Calu3 (cell line): ENCODE measurements at places on chromosomes 2 and 18. TPM values are rescaled to one million over a fixed set of nuclear protein-coding genes. Genes with fewer than 3 reads are reported as not detected.

GRCh38 chr2:240457223-240458043 is 22.0 kb downstream of the GPC1 start:
- no peak for DNase-seq

DNA sequence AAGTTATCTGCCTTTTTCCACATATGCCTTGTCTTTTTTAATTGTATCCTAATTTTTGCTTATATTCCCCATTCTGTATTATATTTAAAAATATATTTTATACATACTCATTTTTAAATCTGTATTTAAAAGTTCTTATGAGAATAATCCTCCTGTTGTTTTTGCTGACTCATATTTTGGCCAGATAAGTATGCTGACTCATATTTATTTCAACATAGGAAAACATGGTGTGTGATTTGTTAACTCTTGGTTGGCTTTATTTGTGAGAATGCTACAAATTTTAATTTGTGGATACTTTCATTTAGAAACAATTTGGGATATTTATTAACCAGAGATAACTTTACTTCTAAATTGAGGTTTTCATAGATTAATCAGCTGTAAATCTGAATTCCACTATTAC is 587.7 kb downstream of the CPS1 start:
- no peak for DNase-seq

DNA sequence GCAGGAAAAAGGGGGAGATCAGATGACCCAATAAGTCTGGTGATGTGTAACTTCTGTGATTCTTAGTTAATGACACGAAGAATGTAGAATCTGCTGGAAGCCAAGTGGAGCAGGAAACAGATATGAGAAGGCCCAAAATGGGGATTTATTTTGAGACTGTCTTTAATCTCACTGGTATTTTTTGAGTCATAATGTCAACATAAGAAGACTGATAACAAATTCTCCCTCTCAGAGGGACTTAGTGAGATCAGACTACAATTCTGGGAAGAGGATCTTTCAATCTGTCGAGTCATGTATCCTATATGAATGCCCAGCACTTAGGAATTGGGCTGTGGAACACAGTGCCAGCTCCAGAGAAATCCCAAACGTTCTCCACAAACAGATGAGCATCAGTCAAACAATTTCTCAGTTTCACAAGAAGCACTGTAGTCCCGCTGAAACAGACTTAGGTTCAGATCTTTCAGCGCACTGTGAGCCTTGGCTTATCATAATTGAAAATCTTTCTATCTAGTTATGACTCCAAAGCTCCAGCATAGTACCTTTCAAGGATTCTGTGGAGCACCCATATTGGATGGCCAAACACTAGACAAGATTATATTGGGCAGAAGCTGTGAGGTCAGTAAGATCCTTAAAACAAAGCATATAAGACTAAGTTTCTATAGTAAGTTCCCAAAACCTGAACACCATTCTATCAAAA is 738.2 kb downstream of the LRP1B start:
- no peak for DNase-seq

DNA sequence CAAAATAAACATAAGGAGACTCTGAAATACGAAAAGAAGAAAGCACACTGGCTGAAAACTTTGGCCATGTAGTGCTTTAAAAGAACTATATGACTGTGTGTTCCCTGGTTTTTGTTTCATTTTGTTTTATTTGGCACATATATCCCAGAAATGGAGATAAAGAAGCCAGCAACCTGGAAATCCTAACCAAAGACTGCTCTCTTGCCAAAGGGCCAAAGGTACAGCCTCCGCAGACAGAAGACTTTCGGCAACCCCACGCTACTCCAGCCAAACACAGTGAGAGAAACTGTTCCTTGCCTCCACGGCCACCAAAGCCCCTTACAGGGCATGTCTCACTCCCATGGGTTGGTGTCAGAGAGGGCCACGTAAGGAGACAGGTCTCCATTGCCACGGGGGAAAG is 381.2 kb upstream of the NETO1 start:
- no peak for DNase-seq

- no peak for DNase-seq
Measured at GRCh38 chr2:240255165-240255491, 114.7 kb upstream of the OTOS start.

- DNase-seq = no peak
Measured at GRCh38 chr2:162254236-162254871, 11.1 kb upstream of the FAP start.

GRCh38 chr2:160299540-160299939 is 99.5 kb upstream of the ITGB6 start:
- DNase-seq = no peak

DNA sequence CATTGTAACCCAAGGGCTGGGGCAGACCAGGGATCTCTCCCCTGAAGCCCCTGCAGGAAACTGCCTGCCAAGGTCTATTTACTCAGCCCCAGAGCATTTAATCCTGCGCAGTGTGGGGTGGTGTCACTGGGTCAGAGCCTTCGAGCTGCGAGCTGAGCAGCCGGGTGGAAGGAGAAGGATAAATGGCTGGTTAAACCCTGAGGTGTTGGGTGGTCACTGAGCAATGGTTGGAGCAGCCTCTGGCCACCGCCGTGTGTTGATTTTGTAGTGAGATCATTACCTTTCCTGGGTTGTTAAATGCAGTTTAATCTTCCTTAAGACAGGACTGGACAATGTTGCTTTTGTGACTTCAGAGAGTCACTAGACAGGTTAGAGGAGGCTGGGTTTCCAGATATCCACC is 98.1 kb downstream of the SETBP1 start:
- DNase-seq = no peak

GRCh38 chr2:423479-423878 is 135.6 kb upstream of the ALKAL2 start:
- DNase-seq = no peak

GRCh38 chr2:85145116-85145820 is 12.1 kb downstream of the TCF7L1 start:
- no peak for DNase-seq

GRCh38 chr2:98771264-98771663 is 40.3 kb upstream of the MGAT4A start:
- DNase-seq = no peak

- DNase-seq = peak; percentile 61
Measured at GRCh38 chr2:231000211-231000904, 4.4 kb downstream of the SPATA3 start.

GRCh38 chr2:62221141-62221540 is 25.2 kb downstream of the B3GNT2 start:
- no peak for DNase-seq

GRCh38 chr2:11466307-11467128 is 557 bp upstream of the E2F6 start:
- DNase-seq = peak; percentile 4

DNA sequence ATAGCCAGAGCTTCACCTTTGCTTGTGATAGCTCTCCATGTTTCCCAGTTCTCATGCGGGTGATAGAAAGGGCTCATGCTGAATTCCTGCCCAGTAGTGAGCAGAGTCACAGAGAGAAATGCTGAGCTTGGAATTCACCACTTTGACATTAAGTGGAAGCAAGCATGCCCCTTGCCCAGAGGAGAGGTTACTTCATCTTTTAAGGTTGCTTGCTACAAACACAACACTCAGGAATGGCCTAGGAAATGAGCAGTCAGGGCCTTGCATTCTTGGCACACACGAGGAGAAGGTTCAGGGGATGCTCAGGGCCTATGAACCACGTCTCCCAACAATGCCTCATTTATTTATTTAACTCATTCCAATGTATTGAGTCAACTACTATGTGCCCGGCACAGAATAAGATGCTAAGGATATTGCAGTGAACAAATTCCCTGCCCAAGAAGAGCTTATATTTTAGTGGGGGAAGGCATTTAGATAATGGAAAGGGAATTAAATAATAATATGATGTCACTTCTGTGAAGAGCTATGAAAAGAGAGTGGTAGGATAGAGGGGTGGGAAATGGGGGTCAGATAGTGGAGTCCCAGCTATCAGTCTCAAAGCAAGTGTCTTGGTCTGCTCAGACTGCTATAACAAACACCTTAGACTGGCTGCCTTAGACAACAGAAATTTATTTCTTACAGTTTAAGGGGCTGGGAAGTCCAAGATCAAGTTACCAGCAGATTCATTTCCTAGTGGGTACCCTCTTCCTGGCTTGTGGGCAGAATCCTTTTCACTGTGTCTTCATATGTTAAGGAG is 42.1 kb downstream of the DDX18 start:
- DNase-seq = peak; percentile 21

GRCh38 chr2:22998359-22998758 is 386.6 kb upstream of the KLHL29 start:
- DNase-seq = no peak

DNA sequence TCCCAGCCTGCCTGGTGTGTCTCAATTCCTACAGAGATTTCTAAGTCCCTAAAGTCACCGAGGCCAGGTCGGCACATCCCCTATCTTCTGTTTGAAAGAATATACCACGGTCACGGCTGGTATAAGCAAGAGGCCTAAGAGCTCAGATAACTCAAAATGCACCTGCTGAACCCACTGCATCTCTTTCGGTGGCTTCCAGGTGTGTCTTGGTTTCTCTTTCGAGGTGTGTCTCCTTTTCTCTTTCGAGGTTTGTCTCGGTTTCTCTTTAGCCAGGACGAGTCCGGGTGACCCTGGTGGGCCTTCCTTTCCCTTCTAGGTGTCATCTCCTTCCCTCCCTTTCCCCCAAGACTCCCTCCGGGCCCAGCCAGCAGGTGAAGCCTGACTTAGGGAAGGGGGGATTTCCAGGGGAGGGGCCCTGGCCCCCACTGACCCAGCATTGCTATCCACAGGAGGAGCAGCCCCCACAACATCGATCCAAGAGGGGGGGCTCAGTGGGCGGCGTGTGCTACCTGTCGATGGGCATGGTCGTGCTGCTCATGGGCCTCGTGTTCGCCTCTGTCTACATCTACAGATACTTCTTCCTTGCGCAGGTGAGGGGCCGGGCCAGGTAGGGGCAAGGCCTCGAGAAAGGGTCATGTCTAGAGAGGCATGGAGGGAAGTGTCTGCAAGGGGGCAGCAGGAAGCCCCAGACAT is 8.4 kb downstream of the ITM2C start:
- DNase-seq = no peak

Gene RPRM
- 1.0 and 2.1 TPM in 2 replicates for total RNA-seq

Gene AQP12B
- not detected in 2 replicates for total RNA-seq

Gene FMNL2
- 42.9 and 46.5 TPM in 2 replicates for total RNA-seq

Gene CCBE1
- total RNA-seq = 0.05 and 0.12 TPM in 2 replicates
